Non-pigmented ciliary epithelial cell (primary cell): ENCODE measurements at places on chromosomes 6 and 20.

DNA sequence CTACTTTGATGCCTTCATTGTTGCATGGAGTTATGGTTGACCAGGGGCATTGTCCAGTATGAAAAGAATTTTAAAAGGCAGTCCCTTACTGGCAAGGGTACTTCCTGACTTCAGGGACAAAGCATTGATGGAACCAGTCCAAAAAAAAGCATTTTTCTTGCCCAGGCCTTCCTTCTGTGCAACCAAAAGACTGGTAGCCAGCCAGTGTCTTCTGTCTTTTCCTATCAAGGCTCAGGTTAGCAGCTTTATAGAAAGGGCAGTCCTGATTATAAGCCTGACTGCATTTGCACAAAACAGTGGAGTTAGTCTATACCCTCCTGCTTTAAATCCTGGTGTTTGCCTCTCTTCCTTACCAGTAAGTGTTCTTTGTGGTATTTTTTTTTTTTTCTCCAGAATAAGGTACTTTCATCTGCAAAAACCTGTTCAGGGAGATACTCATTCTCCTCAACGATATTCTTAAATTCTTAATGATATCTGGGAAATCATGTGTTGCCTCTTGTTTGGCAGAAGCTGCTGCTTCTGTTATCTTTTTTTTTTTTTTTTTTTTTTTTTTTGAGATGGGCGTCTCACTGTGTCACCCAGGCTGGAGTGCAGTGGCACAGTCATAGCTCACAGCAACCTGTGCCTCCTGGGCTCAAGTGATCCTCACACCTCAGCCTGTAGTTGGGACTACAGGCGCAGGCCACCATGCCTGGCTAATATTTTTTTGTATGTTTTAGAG, 33.9 kb downstream of the SCAF8 start:
- no peak for DNase-seq

DNA sequence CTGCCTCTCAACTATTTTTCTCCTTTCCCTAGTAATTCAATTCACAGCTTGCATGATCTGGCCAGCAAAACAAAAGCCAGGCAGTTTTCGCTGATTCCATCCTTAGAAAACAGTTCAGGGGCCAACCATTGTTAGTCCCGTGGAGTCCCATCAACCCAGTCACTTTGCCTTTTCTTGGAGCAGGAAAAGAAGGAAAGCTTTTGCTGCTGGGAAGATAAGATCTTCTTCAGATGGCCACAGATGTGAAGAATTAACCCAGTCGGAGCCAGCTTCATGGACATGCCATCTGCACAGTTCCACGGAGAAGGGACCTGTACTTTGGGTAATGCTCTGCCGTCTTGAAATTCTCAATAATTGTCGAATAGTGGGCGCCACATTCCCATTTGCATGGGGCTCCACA, 76.9 kb upstream of the TSHZ2 start:
- DNase-seq = no peak

GRCh38 chr6:159008656-159009288, 8.8 kb upstream of the RSPH3 start:
- no peak for DNase-seq

GRCh38 chr6:158512809-158513208, 47.1 kb upstream of the TMEM181 start:
- no peak for DNase-seq

DNA sequence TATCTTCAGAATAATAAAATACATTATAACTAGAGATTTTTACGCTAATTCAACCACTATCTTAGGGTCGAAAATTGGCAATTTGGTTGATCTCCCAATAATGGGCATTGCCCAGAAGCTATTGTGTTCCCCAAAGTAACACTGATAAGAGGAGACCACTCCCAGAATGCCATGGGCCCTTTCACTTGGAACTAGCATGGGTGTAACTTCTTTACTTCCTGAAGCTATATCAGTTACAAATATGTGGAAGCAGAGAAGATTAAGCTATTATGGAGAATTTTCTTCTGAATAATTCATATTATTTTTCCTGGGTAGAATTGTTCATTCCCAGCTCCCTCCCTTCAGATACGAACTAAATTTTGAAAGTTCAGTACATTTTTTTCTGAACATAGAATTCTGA, 48.2 kb upstream of the JAG1 start:
- no peak for DNase-seq

- no peak for DNase-seq
Observed at GRCh38 chr20:62361799-62362589, 5.1 kb downstream of the LAMA5 start.

- DNase-seq = no peak
Observed at GRCh38 chr6:108027594-108027993, 46.9 kb downstream of the OSTM1 start.

DNA sequence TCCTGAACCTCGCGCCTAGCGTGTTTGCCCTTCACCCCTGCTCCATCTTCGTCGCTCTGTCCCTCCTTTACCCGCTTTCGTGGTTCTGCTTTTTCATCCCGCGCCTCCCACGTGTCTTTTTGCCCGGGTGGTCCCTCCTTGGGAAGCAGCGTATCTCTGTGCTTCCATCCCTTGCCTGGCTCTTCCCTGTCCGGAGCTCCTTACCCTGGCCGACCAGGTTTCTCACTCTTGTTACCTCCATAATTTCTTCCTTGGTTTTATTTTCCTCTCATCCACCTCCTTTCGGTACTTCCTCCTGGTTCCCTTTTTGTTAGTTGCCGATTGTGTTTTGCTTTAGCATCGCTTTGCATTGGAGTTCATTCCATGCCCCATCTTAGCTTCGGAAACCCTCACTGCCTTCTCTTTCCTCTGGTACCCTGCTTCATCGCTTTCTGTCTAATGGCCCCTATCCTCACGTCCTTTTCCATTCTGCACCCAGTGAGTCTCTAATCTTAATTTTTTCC, 735 bp downstream of the FAM135A start:
- DNase-seq = no peak
